Thoracic aorta (tissue), 2 donors: ENCODE measurements at places on chromosomes 1 and 21.

- no peak for DNase-seq
These were observed 233.5 kb upstream of the SGIP1 start for GRCh38 chr1:66300280-66300971.

GRCh38 chr1:198772626-198773025 lies 133.8 kb downstream of the PTPRC start:
- DNase-seq: no peak

GRCh38 chr1:198788561-198789064 lies 149.8 kb downstream of the PTPRC start:
- DNase-seq: no peak

DNA sequence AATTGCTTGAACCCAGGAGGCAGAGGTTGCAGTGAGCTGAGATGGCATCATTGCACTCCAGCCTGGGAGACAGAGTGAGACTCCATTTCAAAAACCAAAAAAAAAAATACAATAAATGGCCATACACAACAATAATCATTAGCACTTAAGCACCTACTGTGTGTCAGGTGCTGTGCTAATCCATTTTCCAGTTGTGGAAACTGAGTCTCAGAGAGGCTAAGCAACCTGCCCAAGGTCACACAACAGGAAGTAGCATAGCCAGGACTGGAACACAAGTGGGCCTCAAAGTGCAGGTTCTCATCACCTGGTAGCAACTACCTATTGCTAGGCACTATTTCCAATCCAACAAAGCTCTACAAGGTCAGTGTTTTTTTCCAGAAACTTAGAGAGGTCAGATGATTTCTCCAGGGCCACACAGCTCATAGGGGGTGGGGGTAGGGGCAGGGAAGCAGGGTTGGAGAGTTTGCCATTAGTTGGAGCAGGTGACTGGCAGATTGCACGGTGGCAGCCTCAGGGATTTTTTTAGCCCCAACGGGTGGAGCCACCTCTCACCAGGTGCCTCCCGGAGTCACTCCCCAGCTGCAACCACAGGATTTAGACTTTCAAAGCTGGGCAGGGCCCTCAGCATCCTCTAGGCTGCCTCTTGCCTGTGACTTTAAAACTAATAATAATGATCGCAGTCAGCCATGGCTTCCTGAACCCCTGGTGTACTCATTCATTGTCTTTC lies 52.5 kb upstream of the ID3 start:
- no peak for DNase-seq

GRCh38 chr21:45825219-45825618 lies 156.4 kb upstream of the COL6A1 start:
- no peak for DNase-seq

DNA sequence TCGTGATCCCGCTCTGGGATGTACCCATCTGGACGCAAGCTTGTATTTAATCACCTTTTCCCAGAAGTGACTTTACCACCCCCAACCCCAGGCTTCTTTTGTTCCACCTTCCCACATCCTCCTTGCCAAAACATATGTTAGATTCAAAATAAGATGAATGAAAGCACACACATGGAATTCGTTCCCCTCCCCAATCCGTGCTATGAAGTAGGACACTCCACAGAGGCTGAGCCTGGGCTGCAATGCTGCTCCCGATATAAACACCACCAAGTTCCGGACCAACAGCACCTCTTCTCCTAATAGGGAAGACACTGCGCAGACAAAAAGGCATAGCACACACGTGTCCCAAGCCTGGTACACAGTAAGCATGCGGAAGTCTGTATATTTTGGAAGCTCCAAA lies 86.1 kb downstream of the CLSTN1 start:
- no peak for DNase-seq

DNA sequence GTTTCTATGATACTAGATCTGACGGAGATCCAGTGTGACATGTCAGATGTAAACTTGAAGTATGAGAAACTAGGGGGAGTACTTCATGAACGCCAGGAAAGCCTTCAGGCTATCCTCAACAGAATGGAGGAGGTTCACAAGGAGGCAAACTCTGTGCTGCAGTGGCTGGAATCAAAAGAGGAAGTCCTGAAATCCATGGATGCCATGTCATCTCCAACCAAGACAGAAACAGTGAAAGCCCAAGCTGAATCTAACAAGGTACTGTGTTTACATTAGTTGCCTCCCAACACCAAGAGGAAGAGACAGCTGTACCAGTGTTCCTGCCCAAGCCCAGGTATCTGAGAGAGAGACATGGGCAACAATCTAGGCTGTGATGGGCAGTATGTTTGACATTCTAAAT lies 112.2 kb upstream of the BMP8A start:
- no peak for DNase-seq

- DNase-seq: no peak
These were observed 41.8 kb downstream of the ZNF281 start for GRCh38 chr1:200367841-200368534.

DNA sequence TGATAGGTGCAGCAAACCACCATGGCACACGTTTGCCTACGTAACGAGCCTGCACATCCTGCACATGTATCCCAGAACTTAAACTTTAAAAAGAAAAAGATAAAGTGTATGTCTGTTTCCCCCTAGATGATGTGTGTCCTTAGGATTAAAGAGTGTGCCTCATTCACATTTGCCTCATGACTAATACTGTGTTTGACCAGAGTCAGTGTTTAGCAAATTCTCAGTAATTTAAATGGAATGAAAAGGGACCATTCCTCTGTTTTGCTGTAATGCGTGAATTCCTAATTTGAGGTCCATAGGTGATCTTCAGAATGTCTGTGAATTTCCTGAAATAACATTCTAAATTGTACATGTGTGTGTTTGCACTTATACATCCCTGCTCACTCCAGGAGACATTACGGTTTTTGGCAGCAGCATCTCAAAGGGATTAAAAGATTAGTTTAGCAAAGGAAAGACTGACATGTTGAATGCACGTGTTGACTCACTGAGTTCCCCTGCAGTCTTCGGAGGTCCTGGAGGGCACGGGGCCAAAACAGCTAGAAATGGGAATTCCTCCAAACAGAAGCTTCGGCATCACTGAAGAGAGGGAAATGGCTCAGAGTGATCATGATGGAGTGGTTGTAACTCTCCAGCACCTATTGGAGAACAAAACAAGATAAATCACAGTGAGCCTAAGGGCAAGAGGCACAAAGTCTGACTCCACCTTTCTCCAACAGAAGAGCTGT lies 19.1 kb upstream of the SLC35F3 start:
- DNase-seq: no peak

GRCh38 chr1:94255476-94255875 lies 18.1 kb upstream of the ARHGAP29 start:
- DNase-seq: no peak

GRCh38 chr1:25862785-25863485 lies 3.7 kb upstream of the AUNIP start:
- no peak for DNase-seq

GRCh38 chr1:227942021-227942715 lies 5.6 kb downstream of the WNT9A start:
- no peak for DNase-seq

DNA sequence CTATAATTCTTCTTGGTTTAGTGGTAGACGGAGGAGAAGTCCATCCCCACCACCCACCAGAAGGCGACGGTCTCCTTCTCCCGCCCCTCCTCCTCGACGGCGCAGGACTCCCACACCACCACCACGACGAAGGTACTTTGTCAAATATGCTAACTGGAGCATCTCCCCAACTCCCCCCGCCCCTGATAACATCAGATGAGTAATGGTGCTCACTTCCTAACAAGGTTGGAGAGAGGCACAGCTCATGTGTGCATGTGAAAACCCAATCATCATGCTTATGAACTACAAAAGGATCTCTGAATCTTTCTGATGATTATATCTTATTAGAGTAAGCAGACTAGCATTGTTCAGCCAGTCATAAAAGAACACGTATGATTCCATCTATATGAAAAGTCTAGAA lies 23.7 kb downstream of the SRRM1 start:
- DNase-seq: no peak

GRCh38 chr1:36223381-36223995 lies 755 bp upstream of the THRAP3 start:
- DNase-seq: no peak

DNA sequence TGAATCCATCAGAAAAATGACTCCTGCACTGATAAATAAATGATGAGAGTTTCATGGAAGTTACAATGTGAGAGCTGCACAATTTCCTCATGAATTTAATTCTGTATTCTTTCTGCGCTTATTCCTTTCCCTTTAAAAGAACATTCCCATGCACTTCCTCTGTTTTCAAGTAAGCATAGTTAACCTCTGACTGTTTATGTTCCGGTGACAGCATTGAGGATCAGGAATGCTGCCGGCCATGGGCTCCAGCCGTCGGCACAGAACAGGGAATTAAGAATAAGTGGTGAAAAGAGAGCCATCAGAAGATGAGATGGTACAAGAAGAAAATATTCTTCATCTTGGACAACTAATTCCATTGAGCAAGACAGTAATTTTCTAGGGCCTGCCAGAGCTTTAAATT lies 65.3 kb downstream of the SUSD4 start:
- no peak for DNase-seq

GRCh38 chr1:182909578-182909977 lies 43.4 kb downstream of the SHCBP1L start:
- no peak for DNase-seq

DNA sequence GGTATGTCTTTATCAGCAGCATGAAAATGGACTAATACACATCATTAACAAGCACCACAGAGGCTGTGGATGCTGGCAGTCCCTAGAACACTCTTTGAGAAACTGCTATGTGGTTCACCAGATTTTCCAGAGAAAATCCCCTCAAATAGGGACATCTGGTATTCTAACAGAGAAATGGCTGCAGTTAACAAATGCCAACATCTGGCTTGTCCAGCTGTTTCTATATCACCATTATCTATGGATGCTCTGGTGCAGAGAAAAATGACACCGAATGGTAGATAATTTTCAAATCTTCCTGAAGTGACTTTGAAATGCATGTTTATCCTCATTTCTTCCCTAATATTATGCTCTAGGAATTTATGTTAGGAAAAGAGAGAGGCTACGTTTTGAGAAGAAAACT lies 403.5 kb upstream of the PROX1 start:
- DNase-seq: no peak

DNA sequence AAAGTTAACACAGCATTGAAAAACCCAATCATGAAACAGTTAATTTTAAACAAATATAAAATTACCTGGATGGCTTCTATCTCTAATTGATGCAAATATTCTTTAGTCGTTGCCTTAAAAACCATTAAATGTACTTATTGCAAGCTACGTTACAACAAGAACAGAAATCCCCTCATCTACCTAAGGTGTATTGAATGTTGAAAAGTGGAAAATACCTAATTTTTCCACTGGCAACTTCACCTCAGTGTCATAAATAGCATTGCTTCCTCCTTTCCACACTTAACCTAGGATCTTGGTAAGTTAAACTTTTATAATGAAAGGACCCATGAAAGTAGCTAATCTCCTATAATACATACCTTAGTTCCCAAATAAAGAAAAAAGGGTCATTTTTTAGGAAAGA lies 5.4 kb downstream of the GADD45A start:
- DNase-seq: no peak

DNA sequence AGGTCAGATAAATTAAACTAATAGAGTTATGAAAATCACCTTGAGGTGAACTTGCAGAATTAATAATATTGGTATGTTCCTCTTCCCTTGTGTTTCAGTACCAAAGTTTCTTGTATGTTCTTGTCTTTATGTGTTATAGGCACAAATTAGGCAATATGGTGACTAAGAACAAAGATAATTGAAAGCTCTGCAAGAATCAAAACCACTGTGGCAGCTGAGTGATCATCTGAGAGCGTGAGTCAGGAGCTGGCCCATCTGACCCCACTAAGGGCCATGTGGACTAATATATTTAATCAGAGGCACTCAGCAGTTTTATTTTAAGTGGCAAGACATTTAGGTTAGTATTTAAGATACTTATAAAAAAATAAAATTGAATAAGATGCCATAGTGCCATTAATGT lies 12.8 kb upstream of the CASQ2 start:
- DNase-seq: no peak

DNA sequence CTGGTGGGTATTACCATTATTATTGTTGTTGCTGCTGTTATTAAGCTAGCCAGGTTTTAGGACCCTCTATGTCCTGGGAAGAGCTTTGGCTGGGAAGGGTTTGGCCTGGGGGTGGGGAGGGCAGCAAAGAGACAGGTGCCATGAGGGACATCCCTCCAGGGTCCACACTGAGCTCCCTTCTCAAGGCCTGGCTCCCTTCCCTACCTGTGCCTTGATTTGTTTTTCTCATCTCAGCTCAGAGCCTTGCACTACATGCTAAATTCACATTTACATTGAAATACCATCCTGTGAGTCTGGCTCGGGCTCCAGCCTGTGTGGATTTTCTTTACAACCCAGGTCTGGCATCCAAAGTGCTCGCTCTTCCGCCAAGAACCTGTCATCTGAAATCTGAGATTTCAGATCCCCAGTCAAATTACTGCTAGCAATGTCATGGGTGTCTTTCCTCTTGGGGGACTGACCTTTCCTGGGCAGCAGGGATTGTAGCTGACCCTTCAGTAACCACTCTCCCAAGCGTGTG lies 536.3 kb downstream of the PTPRU start:
- DNase-seq: no peak

GRCh38 chr1:109644670-109645069 lies 11.2 kb upstream of the GSTM4 start:
- DNase-seq: no peak

GRCh38 chr1:228818296-228818695 lies 83.0 kb downstream of the RHOU start:
- DNase-seq: no peak

DNA sequence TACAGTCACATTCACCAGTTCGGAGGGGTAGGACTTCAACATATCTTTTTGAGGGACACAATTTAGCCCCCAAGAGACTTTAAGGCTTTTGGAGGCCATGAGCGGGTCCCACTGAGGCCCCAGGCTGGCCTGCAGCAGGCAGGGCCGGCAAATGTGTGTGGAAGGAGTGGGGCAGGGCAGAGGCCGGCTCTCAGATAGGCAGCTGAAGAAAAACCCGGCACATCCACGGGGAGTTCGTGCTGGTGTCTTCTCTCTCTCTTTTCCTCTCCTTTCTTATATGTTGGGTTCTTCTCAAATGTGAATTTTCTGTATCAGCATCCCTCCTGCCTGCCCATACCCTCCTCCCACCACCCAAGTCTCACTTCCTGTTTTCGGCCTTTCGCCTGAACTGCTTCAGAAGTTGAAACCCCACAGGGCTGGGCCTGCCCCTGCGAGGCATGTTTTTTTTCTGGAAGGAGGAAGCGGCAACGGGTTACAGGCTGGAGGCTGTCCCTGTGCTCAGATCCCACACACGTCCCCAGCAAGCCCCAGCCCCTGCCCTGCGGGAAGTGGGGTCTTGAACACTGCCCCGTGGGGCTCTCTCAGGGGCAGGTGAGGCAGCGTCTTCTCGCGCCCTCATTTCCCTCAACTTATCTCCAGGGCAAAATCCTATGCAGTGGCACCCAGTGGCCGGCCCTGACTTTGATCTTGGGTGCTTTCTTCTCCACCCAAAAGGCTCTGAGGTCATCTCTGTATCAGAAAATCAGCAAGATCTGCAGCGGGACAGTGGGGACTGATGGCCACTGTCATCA lies 9.7 kb upstream of the UMODL1 start:
- DNase-seq: no peak
